ENCODE measurements at places on chromosomes 5 and 9.

DNA sequence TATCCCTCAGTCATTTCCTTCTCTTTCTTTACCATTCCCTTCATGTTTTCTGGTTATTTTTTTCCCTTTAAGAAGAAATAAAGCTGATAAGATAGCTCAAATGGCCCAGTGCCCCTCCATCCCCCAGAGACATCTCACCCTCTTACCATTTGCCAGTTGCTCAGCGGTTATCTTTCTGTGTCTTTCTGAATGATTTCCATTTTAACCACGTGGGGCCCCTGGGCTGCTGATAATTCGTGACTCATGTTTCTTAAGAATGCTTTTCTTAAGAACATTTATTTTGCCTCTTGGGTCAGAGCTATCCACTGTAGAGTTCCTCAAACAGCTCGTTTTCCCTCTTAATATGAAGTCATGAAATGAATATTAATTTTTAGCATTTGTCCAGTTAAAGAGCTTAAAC, 147.8 kb downstream of the MAST4 start:
- no peak for DNase-seq

DNA sequence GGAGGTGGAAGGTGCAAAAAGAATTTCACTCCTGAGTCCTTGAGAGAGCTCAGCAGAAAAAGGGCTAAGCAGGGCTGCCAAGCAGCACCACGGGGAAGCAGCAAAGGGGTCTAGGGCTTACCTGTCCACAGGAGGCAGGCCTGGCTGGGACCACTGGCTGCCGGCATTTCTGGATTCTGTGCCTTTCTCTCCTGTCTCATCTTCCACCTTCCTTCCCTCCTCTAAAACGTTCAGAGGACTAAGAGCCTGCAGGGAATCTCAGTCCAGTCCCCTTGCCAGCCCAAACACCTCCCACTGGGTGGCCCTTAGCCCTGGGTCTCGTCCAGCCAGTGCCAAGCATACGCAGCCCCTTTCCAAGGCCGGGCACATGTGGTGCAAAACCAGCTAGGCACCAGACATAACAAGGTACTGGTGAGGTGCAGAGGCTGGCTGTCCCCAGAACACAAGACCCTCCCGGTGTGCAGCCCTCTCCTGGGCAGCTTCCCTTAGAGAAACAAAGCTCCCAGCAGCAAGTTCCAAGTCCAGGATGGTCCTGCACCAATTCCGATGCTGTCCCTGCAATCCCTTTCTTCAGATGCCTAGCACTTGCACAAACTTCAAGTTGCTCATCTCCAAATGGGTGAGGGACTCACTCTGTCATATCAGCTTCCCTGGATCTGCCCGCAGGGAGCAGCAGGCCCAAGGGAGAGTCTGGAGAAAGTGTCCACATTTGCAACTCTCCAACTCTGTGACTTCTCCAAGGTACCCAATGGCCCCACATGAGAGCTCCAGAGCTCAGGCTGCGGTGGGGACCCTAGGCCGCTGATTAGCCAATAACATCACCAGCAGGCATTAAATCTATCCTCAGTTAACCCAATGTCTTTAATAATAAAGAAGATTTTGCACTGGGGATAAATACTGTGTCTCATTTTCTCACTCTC, 126.3 kb downstream of the C5orf15 start:
- DNase-seq = no peak

DNA sequence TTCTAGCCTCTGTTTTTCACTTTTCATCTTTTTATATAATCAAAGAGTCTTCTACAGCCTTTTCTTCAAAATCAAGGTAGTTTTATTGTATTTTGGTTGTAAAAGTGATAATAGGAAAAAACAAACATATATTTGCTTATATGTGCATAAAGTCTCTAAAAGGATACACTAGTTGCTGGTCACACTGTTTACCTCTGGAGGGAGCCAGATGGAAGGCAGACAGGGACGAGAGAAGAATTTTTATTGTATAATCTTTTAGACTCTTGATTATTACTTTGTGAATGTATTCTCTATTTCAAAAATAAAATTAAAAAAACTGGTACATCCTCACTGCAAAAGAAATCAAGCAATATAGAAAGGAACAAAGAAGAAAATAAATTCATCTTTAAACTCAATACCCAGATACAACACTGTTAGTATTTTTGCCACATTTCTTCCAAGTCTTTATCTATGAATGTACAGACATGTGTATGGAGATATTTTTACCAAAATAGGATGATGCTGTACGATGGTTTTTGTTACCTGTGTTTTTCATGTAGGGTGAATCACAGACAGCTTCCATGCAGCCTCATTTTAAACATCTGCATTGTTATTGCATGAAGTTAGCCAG, 6.1 kb upstream of the RNF183 start:
- DNase-seq = no peak

GRCh38 chr9:976258-976942, at the start of gene DMRT3:
Gene DMRT3, plus strand, starts transcription at chr9:976655. Its CDS starts 347 bp downstream, at chr9:977002.
- no peak for DNase-seq

DNA sequence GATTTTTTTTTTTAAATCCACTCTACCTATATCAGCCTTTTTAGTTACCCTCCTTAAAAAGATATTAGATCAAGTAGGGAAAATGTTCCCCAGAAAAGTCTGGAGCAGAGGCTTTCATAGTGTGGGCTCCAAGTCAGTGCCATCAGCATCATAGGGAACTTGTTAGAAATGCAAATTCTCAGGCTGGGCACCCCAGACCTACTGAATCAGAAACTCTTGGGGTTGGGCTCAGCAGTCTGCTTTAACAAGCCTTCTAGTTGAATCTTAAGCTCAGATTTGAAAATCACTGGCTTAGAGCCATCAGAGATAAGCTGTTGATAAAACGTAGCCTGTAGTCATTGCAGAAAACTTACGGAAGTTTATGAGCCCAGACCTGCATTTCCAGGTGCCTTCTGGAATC, 140.1 kb downstream of the TMEM38B start:
- DNase-seq = no peak

DNA sequence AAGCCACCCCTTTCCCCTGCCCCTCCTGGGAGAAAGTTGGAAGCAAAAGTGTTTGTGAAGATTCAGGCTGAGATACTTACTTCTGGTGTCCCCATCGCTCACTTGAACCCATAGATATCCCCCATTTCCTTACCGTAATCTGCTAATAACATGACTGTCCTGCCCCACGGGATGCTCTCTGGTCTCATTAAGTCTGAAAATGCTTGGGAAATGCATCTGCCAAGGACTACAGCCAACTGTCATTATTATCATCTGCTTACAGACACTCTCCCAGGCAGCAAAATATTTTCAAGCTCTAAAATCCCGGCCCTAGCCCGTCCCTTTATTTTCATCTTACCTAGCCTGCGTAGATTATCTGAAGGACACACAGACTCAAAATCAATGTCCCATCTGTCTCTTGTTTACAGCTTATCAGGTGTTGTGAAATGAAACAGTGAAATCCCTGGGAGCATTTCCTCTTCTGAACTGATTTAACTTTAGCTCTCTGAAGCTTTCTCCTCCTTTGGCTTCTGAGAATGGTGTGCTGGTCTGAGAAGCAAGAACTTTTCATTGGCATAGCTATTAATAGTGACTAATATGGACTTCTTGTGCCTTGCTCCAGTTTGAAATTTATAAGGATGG, 126.9 kb upstream of the OSMR start:
- no peak for DNase-seq

DNA sequence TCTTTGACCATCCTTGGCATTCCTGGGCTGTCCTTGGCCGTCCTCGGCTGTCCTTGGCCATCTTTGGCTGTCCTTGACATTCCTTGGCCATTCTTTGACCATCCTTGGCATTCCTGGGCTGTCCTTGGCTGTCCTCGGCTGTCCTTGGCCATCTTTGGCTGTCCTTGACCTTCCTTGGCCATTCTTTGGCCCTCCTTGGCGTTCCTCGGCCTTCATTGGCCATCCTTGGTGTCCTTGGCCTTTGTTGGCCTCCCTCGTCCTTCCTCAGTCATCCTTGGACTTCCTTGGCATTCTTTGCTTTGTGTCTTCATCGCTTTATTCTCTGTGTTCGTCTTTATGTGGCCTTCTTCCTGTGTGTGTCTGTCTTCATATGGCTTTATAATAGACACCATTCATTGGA, 20.7 kb downstream of the NDUFS6 start:
- DNase-seq = no peak

DNA sequence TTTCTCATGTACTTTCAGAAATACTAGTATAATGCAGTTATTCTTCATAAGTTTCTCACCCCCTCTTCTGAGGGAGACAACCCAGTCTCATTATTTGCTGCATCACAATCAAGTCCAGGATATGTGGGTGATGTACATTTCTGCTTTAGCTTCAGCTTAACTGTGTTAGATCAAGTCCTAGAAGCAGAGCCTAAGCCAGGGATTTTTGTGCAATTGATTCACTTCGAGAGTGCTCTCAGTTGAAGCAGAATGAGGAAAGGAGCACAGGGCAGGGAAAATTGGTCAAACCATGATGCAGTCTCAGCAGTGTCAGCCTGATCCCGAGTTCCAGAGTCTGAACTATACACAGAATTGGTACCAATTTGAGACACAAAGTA, 15.1 kb downstream of the HNRNPK start:
- no peak for DNase-seq

DNA sequence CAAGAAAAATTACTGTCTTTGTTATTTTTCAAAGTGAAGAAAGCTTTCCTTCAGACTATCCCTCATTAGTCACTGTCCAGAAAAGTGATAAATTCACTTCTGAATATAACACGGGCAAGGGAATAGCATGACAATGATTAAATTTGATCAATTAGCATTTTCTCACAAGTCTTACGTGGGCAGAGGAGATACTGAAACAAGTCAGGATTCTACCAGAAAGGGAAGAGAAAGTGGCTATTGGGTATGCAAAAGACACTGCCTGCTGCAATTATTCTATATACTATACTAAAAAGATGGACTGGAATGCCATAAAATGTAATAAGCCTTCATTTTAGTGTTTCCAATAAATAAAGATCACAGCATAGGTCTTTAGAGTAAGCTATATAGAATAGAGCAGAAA, 7.4 kb downstream of the COX7C start:
- no peak for DNase-seq

GRCh38 chr5:110054240-110054639, 364.5 kb downstream of the MAN2A1 start:
- DNase-seq = no peak

GRCh38 chr5:124860291-124860655, 113.8 kb upstream of the ZNF608 start:
- DNase-seq = no peak

DNA sequence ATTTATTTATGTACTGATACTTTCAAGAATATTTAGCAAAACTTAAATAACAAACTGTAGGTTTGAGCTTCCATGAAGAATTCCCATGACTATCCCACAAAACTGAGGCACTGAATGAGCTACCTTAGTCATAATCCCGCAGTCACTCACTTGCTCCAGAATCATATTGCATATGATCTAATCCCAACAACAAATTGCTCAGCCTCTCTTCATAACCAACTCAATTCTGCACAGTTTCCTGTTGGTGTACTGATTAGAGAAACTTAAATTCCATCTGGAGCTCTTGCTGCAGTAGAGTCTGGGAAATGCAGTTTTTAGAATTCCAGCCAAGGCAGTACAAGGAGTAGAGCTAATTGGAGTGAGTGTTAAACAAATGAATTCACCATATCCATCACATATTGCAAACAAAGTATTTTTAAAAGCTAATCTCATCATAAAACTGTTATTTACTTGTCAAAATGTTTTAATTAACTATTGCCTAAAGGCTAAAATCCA, 35.7 kb upstream of the CDH18 start:
- DNase-seq = no peak

- no peak for DNase-seq
These were observed 61.5 kb upstream of the RARS1 start for GRCh38 chr5:168424594-168425323.

DNA sequence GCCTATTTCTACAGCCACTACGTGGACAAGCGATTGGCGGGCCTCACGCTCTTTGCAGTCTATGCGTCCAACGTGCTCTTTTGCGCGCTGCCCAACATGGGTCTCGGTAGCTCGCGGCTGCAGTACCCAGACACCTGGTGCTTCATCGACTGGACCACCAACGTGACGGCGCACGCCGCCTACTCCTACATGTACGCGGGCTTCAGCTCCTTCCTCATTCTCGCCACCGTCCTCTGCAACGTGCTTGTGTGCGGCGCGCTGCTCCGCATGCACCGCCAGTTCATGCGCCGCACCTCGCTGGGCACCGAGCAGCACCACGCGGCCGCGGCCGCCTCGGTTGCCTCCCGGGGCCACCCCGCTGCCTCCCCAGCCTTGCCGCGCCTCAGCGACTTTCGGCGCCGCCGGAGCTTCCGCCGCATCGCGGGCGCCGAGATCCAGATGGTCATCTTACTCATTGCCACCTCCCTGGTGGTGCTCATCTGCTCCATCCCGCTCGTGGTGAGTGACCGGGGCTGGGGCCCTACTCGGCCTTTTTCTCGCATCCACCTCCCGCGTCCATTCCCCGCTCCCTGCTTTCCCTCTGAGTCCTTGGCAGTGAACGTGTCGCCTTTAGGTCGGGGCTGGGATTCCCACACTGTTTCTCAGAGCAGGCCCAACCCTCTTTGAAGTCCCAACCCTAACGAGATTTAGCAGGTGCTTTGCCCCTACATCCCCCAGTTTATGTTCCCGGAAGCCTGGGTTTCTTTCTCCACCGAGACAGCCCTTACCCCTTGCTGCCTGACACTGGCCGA, 1.8 kb downstream of the PTGER4 start:
- DNase-seq = no peak

DNA sequence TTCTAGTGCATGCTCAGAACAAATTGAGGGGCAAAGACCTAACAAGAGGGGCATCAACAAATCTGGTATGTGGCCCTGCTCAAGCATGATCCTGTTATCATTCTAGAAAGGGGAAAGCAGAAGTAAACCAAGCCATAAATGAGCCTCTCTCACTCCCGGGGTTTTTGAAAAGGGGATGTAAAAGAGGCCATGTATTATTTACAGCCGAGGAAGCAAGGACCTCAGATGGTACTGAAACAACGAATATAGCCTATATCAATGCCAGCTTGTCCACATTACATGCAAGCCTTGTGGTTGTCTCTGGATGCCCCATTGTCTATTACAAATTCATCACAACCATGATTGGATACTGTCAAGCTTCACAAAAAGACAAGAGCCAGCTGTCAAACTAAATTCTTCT, 211.3 kb downstream of the DCP2 start:
- DNase-seq = no peak

- DNase-seq = no peak
These were observed 318.4 kb downstream of the MAN2A1 start for GRCh38 chr5:110008131-110008530.

DNA sequence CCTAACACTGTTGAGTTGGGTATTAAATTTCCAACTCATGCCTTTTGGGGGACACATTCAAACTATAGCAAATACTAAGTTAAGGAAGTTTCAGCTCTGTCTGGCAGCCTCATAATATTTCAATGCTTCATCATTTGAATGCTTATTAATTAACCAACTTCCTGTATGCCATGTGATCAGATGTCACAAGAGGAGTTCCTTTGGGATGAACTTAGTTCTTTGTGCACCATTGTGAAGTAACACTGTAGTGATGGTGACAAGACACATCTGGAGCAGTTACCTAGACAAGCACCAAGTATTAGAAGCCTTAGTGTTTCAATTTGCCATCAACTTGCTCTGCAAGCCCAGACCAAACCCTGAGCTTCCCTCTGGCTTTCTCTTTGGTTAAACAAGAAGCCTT, 90.7 kb upstream of the IL12B start:
- DNase-seq = no peak

GRCh38 chr5:3025392-3025791, 273.9 kb upstream of the IRX2 start:
- DNase-seq = no peak

All from epithelial cell of proximal tubule (primary cell).